ENCODE measurements at places on chromosomes 11 and 22.

DNA sequence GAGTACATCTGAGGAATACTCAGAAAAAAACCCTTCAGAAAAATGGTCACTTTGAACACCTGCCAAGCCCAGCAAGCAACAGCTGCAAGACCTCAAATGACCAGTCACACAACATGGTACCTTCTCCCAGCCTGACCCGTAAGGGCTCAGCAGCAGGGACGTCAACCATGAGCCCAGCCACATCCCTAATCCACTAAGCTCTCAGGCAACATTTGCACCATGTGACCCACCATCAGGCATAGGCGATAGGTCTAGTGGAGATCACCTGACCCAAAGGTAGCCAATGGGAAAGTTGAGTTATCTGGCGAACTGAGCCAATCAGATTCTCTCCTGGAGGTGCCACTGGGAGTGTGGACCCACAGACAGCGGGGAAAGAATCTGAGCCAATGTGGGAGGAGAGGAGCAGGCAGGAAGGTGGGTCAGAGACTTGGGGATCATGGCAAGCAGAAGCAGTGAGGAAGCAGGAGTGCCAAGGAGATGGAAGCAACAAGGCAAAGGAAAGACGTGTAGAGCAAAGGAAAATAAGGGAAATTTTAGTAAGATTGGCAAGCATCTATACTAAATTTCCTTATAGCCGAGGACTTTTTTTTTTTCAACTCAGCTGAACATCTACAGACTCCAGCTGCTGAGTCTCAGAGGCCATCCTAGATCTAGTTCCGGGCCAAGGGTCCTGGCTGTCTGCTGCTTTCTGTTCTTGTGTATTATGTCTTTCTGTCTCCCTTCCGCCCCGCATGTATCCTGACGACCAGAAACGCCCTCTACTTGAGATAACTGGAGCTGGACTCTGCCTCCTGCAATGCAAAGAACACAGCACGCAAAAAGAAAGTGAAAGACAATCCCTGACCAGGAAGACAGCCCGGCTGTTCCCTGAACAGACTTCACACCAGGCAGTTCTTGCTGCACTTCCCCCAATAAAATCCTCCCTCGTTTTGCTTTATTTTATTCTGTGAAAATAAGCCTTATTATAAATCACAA, 11.0 kb upstream of the PLAAT2 start:
- peak; percentile 32 for DNase-seq

DNA sequence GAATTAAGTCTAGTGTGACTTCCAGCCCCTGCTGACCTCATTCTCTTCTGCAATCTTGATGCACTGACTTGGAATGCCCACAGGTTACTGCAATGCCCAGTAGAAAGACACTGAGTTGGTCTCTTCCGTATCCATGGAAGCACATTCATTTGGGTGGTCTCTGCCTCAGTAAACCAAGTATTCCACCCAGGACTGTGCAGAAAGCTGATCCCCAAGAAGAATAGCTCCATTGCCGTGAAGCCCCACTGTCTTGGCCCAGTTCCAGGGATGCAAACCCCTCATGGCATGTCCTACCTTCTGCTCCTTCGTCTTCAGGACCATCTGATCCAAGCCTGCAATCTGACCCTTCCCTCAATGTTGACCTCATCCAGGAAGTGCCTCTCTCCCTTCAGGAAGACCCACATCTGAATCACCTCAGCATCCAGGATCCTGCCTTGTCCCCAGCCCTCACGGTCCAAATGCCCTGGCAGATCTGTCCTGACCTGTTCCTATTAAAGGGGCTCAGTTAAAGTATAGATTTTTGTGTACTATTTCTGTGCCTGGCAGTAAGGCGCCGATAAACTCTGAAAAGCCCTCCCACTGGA, 425.8 kb downstream of the SOX6 start:
- no peak for DNase-seq

GRCh38 chr22:37640591-37641560, 1.4 kb downstream of the SH3BP1 start:
- DNase-seq: no peak

- no peak for DNase-seq
Measured at GRCh38 chr22:45516163-45516562, 13.5 kb downstream of the FBLN1 start.

GRCh38 chr22:39253435-39254070, 8.8 kb upstream of the PDGFB start:
- peak; percentile 24 for DNase-seq

- no peak for DNase-seq
Measured at GRCh38 chr22:41526226-41526829, 17.9 kb downstream of the POLR3H start.

GRCh38 chr11:75477614-75477935, 44.6 kb upstream of the KLHL35 start:
- no peak for DNase-seq

- no peak for DNase-seq
Measured at GRCh38 chr22:41845380-41846267, 12.7 kb downstream of the SREBF2 start.

GRCh38 chr11:81725701-81726100, 1008.0 kb downstream of the FAM181B start:
- DNase-seq: no peak

DNA sequence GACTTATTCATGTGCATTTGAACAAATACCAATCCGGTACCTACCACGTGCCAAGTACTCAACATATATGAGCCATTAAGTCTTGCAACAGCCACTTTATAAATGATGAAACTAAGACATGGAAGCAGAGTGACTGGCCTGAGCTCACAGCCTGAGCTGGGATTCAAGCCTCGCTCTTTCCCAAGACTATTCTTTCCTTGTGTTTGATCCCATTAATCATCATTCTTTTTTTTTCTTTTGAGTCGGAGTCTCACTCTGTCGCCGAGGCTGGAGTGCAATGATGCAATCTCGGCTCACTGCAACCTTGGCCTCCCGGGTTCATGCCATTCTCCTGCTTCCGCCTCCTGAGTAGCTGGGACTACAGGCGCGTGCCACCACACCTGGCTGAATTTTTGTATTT, 119.3 kb downstream of the ABTB2 start:
- DNase-seq: no peak

- peak; percentile 47 for DNase-seq
Measured at GRCh38 chr22:45317551-45318167, 7.9 kb downstream of the FAM118A start.

- no peak for DNase-seq
Measured at GRCh38 chr11:9266132-9266736, 1.1 kb upstream of the DENND5A start.

DNA sequence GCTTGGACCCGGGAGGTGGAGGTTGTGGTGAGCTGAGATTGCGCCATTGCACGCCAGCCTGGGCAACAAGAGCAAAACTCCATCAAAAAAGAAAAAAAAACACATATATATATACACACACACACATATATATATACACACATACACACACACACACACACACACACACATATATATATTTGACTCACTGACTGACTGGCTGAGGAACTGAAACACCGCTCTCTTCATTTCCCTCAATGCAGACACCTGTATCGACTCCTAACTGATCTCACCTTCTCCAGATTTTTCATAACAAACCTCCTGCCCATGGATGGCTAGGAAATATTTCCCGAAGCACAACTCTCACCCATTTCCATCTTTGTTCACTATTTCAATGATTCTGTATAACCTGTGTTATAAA, 140.7 kb upstream of the ANO3 start:
- DNase-seq: no peak

DNA sequence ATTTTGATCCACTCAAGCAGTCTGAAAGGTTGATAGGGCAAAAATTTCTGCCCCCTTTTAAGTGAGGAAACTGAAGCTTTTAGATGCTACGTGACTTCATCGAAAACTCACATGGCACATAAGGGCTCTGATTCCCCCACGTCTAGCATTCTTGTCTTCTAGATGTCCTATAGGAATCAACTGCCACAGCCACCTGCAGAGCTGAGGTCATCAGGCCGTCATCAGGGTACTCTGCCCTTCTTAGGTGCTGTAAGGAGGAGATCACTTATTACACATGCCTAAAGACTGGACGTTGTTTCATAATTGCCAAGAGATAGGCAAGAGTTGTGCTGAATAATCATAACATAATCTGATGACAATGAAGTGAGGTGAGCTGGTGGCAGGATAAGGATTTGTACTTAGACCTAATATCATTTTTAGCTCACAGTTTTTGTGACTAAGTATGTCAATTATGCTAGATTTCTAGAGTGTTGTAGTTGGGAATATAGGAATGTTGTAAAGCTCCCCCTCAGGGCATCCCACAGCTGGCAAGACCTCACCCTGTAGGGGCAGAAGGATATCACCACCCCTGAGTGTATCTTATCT, 349.4 kb downstream of the METTL15 start:
- DNase-seq: no peak

GRCh38 chr22:36925388-36926290, 12.2 kb downstream of the CSF2RB start:
- no peak for DNase-seq
